Cerebellar nuclear complex (tissue), 1 donor: ENCODE measurements at places on chromosomes 13 and 19.

DNA sequence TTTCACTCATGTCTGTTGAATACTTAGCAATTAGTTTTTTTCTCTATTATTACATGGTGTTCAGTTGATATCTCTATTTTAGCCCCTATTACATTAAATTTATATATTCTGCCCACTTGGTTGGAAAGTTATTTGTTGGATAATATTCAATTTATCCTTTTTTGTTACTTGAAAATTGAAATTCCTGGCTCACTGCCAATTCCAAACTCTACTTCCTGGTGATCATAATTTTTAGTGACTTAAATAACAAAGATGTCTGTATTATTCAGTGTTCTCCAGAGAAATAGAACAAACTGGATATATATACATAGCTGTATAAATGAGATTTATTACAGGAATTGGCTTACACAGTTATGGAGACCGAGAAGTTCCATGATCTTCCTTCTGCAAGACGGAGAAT is 93.6 kb downstream of the GPC5 start:
- DNase-seq, result no peak

DNA sequence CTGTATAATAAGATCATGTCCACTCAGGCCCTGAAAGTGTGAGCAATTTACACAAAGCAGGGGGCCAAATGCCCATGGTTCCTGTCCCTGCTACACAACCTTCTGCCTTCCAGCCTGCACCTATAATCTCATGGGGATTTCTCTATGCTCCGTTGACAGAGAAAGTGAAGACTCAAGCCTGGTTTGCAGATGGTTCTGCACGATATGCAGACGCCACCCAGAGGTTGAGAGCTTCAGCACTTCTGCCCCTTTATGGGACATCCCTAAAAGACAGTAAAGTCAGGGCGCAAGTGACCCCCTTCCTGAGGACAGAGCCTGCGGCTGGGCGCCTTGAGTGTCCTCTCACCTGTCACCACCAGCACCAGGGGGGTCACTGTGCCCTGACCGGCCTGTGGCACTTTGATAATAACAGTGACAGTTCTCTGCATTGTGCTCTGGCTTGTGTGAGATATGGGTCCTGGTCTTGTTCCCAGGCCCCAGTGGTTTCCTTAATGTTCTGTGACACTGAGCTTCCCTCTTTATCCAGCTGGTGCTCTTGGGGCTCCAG is 15.1 kb downstream of the LILRA5 start:
- DNase-seq, result no peak

DNA sequence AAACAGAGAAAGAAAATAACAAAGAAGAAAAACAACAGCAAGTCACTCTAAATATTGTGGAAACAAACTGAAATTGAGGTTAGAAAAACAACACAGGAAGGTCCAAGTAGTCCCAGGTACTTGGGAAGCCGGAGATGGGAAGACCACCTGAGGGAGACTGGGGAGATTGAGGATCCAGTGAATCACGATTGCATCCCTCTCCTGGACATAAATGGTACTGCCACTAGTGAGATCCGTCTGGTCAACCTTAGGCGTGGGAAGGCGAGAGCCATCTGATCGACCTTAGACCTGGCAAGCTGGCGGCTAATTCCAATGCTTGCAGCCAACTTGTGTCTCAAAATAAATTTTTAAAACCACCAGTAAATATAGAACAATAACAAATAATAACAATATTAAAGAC is 81.9 kb downstream of the ZNF726 start:
- no peak for DNase-seq

- DNase-seq, result no peak
Observed at GRCh38 chr13:40681341-40682146, 15.1 kb upstream of the FOXO1 start.

DNA sequence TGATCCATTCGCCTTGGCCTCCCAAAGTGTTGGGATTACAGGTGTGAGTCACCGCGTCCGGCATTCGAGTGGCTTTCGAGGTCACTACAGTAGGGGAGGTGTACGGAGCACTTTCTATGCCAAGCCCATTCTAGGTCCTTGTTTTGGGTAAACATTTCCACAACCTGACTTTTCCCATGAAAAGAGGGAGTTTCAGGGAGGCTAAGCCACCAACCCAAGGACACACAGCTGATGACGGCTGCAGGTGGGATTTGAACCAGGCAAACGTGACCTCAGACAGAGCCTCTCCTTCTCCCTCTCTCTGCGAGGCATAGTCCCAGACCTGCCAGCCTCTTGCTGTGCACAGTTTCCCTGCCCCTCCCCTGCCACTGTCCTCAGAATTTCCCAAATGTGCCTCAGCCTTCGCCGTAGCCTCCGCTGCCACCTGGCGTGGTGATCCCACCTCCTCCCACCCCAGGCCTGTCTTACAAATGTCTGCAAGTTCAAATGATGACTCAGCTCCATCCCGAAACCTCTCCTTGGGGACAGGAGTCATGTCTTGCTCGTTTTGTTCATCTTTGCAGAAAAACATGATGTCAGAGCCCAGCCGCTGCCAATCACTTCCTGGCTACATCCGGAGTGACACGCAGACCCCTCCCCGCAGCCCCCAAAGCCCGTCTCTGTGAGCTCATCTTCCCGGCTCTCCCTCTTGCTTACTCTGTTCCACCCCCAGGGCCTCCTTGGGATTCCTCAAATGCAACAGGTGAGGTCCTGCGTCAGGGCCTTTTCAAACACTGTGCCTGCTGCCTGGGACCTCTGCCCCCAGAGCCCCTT is 6.6 kb upstream of the GADD45B start:
- DNase-seq, result no peak

DNA sequence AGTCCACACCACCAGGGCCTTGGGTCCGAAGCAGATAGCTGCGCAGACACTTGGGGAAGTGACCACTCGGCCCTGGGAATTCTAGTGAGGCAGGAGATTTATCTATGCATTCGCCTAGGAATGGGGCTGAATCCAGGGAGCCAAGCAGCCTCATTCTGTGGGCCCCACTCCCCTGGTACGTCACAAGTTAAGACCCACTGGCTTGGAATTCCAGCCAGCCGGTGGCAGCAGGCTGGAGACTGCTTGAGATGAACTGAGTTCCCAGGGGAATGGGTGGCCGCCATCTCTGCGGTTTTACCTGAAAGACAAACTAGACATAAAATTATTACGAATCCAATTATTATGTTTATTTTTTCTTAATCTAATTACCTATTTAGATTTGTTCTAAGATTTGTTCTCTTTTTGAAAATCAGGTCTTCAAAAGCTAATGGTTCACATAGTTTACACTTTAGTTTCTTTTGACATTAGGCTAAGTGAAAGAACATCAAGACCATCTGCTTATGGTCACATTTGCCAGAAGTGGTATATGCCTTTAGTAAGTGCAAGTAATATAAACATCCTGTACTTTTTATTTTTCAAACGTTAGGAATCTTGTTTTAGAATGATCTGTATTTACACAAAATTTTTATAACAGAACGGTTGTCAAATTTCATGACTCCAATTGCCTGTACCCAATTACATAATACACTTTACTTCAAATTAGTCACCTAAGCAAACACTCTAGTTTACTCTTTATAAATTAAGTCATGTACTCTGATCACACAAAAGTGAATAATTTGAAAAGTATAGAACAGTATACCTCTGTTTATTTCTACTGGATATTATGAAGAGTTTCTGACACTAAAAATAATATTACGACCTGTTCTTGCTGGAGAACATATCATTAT is 74.4 kb downstream of the SLITRK6 start:
- no peak for DNase-seq

- no peak for DNase-seq
Observed at GRCh38 chr19:33998739-33999345, 173.5 kb upstream of the LSM14A start.

- DNase-seq, result no peak
Observed at GRCh38 chr19:15331419-15332310, 674 bp downstream of the BRD4 start.

- no peak for DNase-seq
Observed at GRCh38 chr19:45191375-45191774, 12.8 kb downstream of the BLOC1S3 start.

DNA sequence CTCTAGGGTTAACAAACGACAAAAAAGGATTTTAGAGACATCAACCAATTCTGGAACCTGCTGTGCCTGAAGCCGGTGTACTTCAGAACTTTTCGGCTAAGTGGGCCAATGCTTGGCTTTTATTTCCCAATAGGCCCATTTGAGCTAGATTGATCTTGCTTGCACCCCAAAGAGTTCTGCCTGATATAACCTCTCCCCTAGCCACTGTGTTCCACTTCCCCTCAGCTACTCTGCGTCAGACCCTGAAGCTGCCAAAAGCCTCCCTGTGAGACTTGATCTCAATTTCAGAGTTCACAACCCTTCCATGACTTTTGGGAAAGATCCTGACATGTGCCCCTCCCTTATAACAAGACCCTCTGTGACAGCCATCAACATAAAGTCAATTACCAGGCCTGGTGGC is 5.6 kb upstream of the SIGLEC14 start:
- DNase-seq, result no peak

DNA sequence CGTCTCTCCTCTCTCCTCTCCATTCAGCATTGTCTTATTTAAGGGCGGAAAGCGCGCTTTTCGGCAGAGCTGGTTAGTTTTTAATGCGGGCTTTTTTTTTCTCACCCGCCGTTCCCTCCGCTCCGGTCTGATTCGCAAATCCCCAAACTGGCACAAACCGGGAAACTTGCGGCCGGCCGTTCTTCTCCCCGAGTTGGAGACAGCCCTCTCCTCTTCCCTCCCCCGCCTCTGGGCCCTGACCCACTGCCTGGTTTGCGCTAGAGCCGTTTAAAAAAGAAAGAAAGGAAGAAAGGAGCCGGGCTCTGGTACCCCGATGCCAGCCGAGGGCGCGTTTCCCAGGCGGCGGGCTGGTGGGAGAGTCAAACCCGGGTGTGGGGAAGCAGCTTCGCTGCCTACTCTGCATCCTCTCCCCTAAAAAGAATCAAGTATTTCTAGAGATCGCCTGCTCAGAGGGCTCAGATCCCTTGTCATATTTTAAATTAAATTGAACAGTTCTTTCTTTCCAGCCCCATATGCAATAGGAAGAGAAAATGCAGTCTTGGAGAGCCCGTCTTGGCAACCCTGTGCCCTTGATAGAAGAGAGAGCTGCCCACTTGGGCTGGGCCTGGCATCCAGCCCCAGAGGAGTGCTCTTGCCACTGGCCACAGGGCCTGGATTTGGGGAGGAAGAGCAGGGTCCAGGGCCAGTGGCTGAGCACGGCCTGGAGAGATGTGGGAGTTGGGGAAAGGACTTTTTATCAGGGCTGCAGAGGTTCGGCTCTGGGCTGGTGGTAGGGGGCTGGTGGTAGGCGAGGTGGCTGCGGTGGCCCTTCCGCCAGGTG is 19.0 kb downstream of the NFIX start:
- DNase-seq, result no peak

DNA sequence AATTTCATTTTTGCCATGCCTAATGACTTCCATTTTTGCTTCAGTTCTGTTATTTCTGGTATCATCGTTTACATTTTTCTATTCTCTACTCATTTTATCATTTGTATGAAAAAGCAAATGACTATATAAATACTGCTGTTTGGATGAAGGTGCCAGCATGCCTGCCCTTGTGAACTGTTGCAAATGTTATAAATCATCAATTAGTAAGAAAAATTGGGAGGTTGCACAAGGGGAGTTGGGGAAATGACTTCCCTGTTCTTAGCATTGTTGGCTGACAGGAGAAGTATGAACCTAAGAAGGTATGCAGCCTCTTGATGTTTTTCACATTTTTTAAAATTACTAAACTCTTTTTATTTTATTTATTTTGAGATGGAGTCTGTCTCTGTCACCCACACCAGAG is 15.1 kb downstream of the SAFB start:
- DNase-seq, result no peak

GRCh38 chr13:36919171-36919832 is 736 bp downstream of the SMAD9 start:
- no peak for DNase-seq

GRCh38 chr13:67200605-67201004 is 29.5 kb downstream of the PCDH9 start:
- no peak for DNase-seq

DNA sequence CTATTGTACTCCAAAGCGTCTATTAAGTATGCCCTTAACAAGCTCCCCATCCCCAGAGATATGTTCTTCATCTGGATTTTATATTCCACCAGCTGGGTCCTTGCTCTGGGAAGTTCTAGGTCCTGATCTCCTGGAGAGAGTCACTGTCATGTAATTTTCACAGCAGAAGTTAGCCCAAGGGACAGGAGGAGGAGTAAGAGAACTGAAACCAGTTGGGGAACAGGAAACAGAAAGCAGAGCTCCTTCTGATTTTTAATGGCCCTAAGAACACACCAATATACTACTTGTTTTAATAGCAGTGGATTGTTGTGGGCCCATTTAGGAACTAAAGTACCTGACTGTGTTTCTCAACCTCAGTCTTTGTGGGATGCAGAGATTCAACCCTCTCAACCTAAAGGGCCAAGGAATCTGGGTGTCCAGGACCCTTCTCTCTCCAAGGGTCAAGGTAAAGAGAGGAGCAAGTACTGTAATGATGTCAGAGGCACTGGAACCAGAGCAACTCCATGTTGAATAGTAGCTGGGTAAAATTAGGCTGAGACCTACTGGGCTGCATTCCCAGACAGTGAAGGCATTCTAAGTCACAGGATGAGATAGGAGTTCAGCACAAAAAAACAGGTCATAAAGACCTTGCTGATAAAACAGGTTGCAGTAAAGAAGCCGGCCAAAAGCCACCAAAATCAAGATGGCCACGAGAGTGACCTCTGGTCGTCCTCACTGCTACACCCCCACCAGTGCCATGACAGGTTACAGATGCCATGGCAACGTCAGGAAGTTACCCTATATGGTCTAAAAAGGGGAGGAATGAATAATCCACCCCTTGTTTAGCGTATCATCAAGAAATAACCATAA is 8.1 kb upstream of the FPR3 start:
- DNase-seq, result no peak

DNA sequence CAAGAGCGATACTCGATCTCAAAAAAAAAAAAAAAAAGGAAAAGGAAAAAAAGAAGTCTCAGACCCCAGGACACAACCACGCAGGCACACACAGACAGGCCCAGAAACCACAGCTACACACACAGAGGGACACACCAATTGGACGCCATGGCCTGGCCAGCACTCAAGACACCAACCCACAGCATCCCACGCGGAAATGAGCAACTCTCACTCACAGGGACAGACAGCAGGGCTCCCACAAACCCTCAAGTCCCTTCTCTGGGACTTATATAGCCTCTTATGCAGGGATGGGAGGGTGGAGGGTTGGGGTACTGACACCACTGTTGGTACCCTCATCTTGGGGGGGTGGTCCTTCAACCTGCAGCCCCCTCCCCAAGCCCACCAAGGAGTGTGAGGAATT is 5.9 kb downstream of the NOTCH3 start:
- no peak for DNase-seq

GRCh38 chr19:52520013-52520412 is 7.5 kb upstream of the ZNF808 start:
- no peak for DNase-seq
